COR-L47 (cell line): ENCODE measurements at places on chromosomes 12 and 14.

- DNase-seq = no peak
These were observed 7.6 kb downstream of the GPRC5A start for GRCh38 chr12:12898911-12899511.

- no peak for DNase-seq
These were observed 13.6 kb downstream of the TULP3 start for GRCh38 chr12:2904260-2904659.

DNA sequence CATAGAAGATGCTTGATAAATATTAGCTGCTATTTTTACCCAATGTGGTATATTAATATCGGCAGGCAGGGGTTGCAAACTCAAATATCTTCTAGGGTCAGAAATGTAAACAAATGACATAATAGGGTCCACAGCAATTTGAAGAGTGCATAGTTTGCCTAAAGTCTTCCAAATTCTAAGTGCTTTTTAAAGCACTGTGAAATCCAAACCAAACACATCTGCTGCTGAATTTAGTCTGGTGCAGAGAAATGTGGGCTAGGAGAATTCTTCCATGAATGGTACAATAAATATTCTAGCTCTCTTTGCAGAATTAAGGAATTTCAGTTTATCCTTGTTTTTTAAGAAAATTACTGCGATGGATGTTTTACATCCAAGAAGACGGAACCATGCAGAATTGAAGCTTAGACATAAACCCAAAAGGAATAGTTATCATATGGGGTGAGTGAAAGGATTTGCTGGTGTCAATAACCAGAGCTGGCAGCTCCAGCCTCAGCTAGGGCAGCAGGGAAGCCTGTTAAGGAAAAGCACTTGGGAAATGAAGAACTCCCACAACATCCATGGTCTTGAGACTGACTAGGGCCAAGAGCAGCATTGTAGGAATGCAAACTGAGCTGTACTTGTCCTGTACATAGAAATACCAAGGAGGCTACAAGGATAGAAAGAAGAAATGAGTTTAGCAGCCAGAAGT, 65.5 kb downstream of the PTPRR start:
- DNase-seq = no peak

GRCh38 chr12:64137117-64137516, 85.0 kb downstream of the KICS2 start:
- no peak for DNase-seq

GRCh38 chr14:20559461-20559904, 1.4 kb downstream of the RNASE9 start:
- no peak for DNase-seq

DNA sequence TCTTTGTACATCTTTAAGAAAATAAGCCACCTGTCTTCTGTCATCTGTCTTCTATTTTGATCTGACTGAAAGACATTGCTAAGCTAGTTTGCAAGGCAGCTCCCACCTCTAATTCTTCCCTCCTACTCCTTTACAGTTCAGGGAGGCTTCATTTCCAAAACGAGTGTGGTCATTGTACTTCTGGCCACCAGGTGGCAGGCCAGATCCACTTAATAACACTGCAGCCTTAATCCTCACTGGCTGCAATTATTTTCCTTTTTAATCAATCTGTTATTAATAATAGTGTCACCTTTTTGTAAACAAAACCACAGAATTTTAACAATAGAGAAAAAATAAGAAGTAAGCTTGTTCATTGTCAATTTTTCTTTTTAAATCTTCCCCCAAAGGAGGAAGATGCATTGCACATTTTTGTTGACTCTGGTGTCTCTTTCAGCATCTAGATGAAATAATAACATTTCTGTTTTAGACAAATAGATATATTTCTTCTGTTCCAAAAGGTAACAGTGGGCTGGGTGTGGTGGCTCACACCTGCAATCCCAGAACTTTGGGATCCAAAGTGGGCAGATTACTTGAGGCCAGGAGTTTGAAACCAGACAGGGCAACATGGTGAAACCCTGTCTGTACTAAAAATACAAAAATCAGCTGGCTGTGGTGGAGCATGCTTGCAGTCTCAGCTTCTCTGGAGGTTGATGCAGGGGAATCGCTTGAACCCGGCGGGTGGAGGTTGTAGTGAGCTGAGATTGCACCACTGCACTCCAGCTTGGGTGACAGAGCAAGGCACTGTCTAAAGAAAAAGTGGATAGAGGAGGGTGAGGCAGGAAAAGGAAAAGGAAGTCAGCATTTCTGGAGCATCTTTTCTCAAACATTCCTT, 23.3 kb downstream of the GABARAPL1 start:
- peak; percentile 0 for DNase-seq

DNA sequence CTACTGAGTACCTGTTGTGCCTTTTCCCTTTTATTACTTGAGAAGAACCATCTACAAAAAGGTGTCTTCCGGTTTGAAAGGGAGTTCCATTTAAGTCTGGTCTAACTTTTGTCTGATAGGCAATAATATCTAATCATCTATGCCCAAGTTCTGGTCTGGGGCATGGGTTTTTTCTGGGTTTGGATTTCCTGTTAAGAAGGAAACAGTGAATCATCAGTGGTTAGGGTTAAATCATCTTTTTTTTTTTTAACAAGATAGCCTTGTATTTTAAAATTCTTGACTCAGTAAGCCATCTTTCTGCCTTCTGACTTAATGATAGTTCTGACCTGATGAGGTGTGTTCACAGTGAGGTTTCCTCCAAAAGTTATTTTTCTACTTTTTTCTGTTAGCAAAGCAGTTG, 29.3 kb upstream of the CPNE8 start:
- DNase-seq = no peak

GRCh38 chr12:31206038-31206670, 119.8 kb downstream of the SINHCAF start:
- no peak for DNase-seq

- DNase-seq = no peak
These were observed 143.6 kb downstream of the DUSP6 start for GRCh38 chr12:89208661-89209096.

- DNase-seq = no peak
These were observed 146.5 kb upstream of the MYL2 start for GRCh38 chr12:111066744-111067437.

DNA sequence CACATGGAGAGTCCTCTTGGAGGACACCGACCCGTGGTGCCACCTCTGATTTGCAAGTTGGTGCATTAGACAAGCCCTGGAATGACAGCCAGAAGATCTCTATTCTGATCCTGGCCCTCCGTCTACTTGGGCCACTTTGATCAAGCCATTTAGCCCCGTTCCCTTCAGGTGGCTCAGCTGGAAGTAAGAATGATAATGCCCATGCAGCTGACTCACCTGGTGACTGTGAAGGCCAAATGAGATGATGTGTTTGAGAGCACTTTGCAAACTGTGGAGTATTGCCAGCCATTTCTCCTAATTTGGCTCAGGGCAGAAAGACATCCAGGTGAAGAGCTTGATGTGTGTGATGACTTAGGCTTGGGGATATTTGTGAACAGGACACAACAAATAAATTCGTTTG, 165.9 kb downstream of the ETV6 start:
- no peak for DNase-seq

- no peak for DNase-seq
These were observed 92.9 kb downstream of the HMGA2 start for GRCh38 chr12:65916991-65917695.

DNA sequence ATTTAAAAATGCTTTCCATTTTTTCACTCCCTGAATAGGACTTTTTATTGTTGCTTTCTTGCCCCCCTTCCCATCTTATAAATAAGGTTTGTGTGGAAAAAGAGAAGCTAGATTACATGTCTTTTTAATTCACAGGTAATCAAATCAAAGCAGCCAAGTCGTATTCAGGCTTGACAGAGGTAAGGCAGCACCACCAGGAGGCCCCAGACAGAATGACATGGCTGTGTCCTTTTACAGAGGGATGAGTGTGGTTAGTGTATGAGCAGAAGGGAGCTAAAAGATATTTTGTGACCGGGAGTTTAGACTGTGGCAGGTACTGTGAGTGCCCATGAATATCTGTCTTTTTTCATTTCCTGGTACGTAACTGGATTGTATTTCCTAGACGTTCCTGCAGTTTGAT, 596.1 kb downstream of the ETNK1 start:
- DNase-seq = no peak

DNA sequence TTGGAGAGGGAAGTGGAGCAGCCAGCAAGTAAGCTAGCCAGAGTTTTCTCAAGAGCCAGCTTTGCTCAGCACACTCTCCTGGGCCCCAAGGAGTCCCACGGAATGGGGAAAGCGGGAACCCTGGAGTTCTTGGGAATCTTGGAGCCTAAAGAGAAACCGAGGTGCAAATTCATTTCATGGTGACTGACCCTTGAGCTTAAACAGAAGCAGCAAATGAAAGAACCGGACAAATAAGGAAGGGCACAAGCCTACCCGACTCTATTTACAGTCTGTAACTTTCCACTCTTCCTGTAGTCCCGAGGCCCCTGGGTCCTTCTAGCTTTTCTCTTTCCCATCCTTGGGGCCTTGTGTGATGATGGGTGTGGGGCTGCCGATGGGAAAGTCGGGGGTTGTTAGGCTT, 18.1 kb upstream of the TIGAR start:
- DNase-seq = no peak

GRCh38 chr14:35958499-35958898, 132.4 kb downstream of the BRMS1L start:
- DNase-seq = no peak

- no peak for DNase-seq
These were observed 10.9 kb upstream of the KRT77 start for GRCh38 chr12:52713960-52714886.

DNA sequence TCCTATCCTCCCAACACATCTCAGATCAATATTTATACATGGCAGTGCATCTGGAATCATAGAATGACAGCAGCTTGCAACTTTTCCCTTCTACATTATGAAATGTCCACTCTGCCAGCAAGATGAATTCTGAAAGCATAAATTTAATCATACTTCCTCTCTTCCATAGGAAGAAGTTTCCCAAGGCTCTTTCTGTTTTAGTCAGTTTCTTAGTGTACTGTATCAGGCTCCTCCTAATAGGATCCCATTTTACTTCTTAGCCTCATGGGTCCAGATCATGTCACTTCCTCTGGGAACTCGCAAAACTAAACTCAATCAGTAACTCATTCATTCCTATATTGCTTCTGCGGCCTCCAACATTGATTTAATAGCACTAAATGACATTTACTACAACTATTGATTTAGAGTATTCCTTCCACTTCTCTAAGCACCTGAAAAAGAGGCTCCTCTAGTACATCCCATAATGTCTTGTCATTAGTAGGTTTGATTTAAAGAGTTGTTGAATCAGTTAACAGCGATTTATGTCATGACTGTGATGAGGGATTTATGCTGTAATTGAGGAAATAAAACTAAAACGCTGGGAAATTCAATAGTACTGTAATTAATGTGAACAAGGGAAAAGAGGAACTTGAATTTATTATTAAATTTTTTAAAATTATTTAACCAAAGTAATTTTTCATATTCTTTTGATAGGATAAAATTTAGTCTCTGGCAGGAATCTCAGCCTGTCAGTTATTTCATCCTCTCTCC, 4.0 kb downstream of the CLEC1A start:
- no peak for DNase-seq

GRCh38 chr12:116620124-116620491, 60.9 kb downstream of the MAP1LC3B2 start:
- DNase-seq = no peak

DNA sequence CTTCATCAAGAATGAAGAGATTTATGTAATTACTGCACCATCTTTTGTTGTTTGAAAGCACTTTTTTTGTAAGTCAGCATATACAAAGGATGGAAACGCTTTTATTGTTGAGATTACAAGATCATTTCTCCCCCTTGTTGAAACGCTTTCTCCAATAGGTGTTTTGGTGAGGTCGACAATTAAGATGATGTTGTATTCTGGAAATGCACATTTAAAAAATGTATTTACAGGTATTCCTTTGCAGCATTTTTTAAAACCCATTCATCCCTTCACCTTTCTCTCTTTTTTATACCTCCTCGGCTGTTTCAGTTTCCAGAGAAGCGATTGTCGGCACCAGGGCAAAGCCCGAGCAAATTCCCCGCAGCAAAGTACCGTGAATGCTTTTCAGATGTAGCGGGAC, 499.9 kb downstream of the VRK1 start:
- DNase-seq = no peak

DNA sequence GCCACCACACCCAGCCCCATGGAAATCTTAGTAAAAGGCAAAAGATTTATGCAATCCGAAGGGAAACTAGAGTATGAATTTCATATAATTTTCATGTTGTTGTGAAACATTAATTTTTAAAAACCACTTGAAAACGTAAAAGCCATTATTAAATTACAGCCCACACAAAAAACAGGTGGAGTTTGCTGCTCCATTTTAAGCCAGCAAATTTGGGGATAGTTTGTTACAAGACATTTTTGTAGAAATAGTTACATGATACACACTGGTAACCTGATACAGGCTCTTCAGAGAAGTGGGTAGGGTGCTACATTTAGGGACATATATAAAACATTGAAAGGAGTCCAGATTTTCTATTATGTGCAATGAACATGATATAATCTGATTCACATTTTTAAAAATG, 17.6 kb downstream of the GNPTAB start:
- DNase-seq = no peak
